ENCODE measurements at places on chromosomes 12 and 14.

- DNase-seq = no peak
Observed at GRCh38 chr12:32889011-32889760, 7.4 kb downstream of the PKP2 start.

DNA sequence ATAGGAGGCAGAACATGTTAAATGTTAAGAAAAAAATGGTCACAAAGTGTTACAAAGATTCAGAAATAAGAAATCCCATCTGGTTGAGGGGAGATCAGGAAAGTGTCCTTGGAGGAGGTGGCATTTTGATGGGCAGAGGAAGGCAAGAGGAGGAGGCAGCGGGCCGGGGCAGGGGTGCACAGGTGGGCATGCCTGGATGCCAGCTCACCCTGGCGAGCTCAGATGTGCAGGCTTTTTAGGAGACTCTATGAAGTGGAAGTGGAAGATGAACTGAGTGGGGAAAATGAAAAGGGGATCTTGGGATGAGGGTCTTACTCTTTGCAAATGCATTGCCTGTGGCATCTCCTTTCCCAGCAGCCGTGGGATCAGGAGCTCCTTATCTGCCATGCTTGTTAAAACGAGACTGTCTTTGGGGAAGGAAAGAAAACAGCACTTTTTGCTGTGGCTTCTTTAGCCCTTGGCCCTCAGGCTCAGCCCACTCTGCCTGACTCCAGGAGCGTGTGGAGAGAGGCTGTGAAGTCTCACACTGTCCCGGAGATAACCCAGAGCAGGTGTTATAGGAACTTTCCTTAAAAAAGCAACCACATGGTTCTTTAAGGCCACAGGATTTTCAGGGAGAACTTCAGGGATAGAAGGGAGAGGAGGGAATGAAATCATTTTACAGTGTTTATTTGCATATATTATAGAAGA lies 62.6 kb downstream of the ELK3 start:
- no peak for DNase-seq

DNA sequence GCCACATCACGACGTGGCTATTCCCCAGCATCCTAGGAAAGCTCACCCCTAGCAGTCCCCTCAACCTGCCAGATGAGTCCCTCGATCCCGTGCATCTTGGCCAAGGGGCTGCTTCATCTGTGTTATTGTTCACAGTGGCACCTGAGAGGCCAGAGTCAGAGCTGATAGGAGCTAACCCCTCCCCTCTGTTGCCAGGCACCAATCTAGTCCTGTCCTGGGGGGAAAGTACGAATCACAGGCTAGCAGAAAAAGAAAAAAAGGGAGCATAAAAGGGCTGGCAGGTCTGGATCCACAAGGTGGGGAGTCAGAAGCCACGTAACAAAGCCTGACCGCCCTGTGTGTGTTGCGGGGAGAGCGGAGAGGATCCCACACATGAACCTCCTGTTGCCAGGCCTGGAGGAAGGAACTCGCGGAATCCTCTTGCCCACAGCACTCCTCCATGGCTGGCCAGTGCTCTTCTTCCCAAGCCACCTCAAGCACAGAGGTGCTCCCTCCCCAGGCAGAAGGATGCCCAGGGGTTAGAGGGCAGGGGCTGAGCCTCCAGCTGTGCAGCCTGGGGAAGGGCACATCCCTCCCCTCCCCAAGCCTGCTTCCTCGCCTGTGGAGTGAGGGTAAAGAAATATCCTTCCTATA lies 91.8 kb downstream of the ITPK1 start:
- no peak for DNase-seq

DNA sequence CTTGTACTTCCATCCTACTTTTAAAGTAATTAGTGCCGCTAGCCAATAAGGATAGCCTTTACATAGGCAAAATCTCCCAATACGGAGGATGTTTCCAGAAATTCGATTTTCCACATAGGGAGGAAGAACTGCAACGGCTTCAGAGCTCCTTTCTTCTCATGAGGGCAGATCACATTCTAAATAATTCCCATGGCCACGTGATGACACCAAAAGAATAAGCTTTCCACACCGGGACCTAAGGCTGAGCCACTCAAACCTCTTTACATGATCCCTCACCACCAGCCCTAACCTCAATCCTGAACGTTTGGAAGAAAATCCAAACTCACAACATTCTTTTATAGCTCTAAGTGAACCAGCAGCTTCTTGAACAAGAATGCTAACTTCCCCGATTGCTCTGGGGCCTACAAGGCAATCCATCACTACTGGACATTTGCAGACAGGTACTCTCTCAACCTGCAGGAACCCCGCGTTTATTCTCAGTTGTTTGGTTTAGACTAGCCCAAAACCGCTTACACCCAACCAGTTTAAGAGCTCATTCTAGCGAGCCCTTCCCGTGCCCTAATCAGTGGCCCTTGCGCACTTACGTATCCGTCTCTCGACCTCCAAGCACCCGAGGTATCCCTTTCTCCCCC lies 884 bp downstream of the CAPRIN2 start:
- no peak for DNase-seq

- DNase-seq = no peak
Observed at GRCh38 chr12:126487431-126487980, 1422.3 kb downstream of the AACS start.

DNA sequence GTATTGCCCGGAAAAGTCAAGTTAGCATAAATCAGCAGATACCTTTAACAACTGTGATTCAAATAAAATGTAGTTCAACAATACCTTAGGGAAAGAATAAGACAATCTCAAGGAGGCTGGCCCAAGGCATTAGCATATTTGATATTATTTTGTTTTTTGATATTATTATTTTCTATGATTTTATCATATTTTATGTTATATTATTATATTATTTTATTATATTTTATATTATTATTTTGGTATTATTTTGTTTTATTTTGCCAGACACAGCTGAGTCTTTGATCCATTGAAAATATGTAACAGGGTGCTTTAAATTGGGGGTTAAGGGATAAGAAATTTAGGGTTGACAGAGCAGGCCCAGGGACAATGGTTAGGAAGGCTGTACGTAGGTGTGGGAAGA lies 607.9 kb upstream of the USP15 start:
- DNase-seq = no peak

- DNase-seq = no peak
Observed at GRCh38 chr14:63404906-63405305, 86.2 kb upstream of the GPHB5 start.

DNA sequence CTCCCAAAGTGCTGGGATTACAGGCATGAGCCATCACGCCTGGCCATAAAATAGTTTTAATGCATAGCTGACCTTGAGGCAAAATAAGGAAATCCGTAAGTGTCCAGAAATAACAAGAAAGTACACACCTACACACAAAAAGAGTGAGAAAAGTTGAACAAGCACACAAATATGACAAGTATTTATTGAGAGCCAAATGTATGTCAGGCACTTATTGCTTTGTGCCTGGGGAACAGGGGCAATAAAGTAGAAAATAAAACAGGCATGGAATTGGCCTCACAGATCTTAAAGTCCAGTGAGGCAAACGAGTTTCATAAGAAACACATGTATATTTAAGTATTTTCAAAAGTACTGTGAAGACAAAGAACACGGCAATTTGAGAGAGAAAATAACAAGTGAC lies 103.7 kb downstream of the ERGIC2 start:
- no peak for DNase-seq

All from stimulated activated CD8-positive, alpha-beta memory T cell treated with anti-CD3 and anti-CD28 coated beads, Interleukin-7, amount 100 ng/mL, for 4 hours (primary cell).